ENCODE measurements at places on chromosomes 6 and 20.

DNA sequence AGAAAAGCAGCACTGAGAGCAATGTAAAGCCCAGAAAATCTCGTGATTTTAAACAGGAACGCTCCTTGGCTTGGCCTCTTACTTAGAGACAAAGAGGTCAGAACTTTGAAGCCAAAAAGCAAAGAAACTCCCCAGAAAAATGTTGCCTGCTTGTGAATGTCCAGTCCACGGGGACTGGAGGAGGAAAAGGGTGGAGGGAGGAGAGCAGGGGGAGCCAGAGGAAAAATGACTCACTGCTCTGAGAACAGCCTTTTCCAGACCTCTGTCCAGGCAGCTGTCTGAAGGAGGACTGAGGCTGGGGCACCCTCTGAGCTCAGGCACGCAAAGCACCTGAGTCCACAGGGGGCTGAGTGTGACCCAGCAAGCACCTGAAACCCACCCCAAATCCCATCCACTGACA is 64.7 kb downstream of the TRAM2 start:
- no peak for DNase-seq

DNA sequence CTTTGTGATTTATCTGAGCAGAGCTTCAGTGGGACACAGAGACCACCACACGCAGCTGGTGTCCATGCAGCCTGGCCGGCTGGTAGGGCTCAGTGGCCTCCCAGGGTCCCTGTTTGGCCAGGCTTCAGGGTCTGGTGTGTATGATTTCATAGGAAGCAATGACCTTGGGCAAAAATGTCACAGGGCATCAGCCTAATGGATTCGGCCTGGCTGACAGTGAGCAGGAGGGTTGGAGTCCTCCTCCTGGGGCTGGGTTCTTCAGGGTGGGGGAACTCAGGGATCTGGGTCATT is 47.7 kb downstream of the UBE2V1 start:
- no peak for DNase-seq

DNA sequence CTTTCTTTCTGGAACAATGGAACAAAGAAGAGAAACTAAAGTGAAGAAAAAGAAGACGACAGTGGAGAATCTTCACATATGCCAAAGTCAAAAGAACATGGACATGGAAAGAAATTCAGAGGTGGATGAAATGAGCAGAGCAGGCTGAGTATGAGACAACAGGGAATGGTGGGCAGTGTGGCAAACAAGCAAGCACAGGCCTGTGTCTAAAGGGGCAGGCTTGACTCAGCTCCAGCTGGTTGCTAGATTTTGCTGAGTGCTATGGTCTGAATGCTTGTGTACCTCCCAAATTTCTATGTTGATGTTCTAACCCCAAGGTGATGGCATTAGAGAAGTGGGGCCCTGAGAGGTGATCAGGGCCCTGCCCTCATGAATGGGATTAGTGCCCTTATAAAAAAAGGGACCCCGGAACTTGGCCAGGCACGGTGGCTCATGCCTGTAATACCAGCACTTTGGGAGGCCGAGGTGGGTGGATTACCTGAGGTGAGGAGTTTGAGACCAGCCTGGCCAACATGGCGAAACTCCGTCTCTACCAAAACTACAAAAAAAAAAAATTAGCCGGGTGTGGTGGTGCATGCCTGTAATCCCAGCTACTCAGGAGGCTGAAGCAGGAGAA is 49.6 kb downstream of the ZMYND8 start:
- no peak for DNase-seq

DNA sequence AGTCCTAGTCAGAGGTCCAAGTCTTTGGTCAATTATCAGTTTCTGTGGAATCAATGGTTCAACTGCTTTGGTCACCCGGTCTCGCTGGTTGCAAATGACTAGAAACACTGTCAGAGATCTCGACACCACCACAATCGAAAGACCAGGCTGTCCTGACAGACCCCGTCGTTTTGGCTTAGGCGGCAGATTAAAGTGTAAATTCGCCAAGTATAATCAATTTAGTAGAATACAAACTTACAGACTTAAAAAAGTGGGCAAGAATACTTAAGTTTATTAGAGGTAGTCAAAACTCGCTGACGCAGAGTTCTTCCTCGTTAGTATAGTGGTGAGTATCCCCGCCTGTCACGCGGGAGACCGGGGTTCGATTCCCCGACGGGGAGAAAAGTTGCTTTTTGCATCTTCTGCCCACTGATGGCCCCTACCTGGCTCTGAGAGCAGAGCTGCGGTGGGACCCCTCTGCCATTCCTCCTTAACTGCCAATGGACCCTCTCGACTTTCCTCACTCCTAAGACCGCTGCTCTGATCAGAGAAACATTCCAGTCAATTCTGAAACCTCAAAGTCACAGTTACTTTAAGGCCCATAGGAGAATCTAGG is 30.6 kb upstream of the ZNF184 start:
- peak; percentile 64 for DNase-seq

- no peak for DNase-seq
These were observed 15.9 kb downstream of the PTPRA start for GRCh38 chr20:2889209-2889608.

GRCh38 chr6:16816891-16817290 is 55.6 kb upstream of the ATXN1 start:
- DNase-seq, result no peak

- no peak for DNase-seq
These were observed 19.9 kb downstream of the PEDS1 start for GRCh38 chr20:50133474-50134217.

DNA sequence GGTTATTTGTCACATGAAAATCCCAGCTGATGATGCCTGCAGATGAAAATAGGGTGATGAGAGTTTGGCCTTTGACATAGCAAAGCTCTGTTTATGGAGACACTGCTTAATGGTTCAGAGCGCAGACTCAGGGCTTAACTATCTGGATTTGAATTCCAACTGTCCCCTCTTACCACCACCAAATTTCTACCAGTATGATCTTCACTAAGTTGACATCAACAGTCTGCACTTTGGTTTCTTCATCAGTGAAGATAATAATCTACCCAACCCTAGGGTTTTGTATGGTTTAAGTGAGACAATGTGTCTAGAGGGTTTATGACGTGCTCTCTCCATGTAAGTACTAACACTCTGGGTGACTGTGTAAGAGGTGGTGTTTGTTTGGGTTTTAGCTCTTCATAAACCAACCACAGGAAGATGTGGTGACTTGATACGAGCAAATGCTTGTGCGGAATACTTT is 151.4 kb upstream of the TNFAIP3 start:
- DNase-seq, result no peak

DNA sequence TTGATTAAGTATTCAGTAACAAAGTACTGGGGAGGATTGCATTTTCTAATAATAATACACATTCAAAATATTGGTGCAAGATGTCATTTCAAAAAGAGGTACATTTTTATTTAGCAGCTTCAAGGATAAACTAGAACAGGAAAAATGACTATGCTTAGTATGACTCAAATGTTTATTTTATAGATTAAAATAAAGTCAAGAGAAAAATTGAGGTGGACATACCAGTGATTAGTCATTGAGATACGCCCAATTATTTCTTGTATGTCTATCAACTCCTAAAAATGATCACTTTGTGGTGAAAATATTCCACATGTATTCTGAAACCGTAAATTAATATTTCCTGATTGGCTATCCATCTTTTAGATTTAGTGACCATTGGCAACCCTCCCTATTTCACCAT is 96.7 kb downstream of the PHF3 start:
- DNase-seq, result no peak

- no peak for DNase-seq
These were observed 21.6 kb downstream of the RALGAPA2 start for GRCh38 chr20:20690676-20691476.

DNA sequence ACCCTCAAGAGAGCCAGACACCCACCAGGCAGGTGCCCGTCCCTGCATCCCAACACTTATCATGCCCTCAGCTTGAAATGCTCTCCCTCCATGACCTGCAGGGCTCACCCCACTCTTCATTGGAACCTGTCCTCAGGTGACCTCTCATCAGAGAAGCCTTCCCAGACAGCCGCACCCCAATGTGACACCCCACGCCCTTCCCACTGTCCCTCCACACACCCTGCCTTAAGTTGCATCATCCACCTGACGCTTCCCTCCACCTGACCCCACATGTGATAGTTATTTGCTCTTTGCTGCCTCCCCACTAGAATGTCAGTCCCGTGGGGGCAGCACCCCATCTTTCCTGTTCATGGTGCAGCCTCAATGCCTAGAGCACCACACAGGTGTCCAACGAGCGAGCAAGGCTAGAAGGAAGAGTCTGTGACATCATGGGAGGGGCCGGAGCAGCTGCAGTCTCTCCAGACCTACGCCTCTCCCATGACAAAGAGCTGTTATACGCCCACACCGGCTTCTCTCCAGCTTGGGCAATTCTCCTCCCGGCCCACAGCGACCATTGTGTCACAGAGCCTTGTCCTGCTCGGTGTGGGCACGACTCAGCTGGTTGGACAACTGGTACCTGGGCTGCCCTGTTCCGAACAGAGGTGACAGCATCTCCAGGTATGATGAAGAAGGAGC is 58.2 kb downstream of the NFATC2 start:
- DNase-seq, result no peak

DNA sequence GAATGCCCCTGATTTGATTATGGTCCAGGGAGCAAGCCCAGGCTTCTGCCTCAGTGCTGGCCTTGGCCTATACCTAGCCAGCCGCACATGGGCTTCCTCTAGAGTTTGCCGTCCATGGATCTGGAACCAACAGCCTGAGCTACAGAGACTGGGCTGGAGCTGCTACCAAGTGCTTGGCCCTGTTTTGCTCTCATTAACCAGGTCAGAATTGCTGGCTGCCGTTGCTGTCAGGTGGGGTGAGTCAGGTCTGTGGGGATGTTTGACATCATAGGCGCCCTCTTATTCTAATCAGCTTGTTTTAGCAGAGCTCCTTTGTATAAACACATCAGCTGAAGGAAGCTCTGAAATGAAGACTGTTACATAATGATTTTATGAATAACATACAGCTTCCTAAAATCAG is 83.1 kb upstream of the PHACTR2 start:
- DNase-seq, result no peak

GRCh38 chr6:137217801-137218472 is 1.2 kb downstream of the IFNGR1 start:
- no peak for DNase-seq

DNA sequence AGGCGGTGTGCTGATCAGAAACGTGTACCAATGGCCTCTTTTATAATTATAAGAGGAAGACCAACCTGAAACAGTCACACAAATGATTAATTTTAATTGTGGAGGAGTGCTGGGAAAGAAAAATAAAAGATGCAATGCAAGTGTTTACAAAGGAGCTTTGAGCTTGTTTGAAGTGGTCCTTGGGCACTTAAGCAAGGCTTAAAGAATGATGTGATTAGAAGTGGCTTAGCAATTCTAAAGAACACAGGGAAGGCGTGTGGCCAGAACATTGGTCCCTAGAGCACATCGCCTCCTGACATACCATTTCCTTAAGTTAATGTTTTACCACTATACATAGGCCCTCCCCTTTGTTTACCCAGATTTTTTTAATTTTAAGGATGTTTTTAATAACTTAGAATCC is 26.1 kb downstream of the PTPN1 start:
- no peak for DNase-seq

GRCh38 chr6:68756454-68757375 is 121.6 kb downstream of the ADGRB3 start:
- DNase-seq, result no peak

GRCh38 chr6:132598473-132598872 is 8.9 kb upstream of the TAAR5 start:
- DNase-seq, result no peak

DNA sequence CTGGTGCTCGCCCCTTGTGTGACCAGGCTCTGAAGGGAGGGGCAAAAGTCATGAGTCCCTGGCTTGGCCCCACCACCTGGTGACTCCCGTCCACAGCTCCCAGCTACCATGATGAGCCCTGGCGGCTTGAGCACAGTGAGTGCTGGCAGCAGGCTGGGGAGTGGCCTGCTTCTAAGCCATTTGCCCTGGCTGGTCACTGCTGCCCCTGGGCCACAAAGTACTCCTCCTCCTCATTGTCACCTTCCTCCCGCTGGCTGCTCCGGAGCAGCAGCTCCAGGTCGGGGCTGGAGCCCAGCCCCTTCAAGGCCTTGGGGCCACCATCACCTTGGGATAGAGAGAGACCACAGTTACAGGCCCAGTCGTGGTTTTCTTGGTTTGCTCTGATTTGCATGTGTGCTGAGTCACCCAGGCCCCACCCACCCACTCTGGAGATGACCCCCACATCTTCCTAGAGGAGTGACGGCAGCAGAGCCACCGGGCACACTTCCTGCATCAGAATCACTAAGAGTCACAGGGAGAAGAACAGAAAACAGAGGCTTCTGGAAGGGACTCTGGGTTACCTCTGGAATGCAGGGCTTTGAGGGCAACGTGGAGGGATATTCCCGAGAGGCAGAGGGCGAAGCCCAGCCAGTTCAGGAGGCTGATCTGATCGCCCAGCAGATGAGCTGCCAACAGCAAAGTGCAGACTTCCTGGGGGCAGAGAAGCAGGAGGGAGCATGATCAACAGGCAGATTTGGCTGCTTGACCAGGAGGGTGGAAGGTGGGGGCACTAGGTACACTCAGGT is 42.1 kb upstream of the CDH22 start:
- no peak for DNase-seq

GRCh38 chr20:37096415-37097041 is 731 bp upstream of the RBL1 start:
- no peak for DNase-seq

GRCh38 chr6:45420083-45420908 is 42.6 kb upstream of the SUPT3H start:
- peak; percentile 33 for DNase-seq

- no peak for DNase-seq
These were observed 43.9 kb downstream of the ORC3 start for GRCh38 chr6:87633851-87634250.

- no peak for DNase-seq
These were observed 24.4 kb downstream of the SPDEF start for GRCh38 chr6:34531580-34532201.

GRCh38 chr6:117976030-117976651 is 69.1 kb downstream of the SLC35F1 start:
- no peak for DNase-seq

DNA sequence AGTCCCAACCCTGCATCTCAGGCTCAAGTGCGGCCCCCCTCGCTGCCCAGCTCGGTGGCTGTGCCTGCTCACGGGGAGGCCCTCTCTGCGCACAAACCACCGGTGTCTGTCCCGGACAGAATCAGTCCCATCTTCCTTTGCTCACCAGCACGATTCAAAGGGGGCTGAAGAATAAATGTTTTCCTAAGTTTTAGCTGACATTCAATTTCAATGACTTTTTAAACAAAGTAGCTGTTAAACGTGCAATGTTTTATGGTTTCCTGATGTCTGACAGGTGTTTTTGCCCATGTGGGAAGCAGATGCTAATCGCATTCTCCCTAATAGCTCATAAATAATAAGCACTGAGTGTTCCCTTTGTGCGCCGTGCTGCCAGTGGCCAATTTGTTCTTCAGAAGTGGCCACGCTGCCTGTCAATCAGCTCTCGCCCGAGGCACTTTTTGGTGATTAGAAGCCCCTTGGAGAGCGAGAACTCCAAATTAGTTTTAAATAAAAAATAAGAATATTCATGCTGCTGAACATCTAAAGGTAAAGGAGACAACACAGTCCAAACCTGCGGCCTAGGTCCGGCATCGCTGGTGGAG is 26.3 kb downstream of the BHLHE23 start:
- no peak for DNase-seq

Measured in stimulated activated CD8-positive, alpha-beta memory T cell treated with anti-CD3 and anti-CD28 coated beads, Interleukin-12 subunit alpha, Interleukin-12 subunit beta, amount 100 ng/mL, for 4 hours (primary cell).